Small intestine (tissue), 16 donors: ENCODE measurements at places on chromosomes 7 and 10. TPM values are rescaled to one million over a fixed set of nuclear protein-coding genes. Genes with fewer than 3 reads are reported as not detected.

EGFR gene
- polyA plus RNA-seq: 2.2 TPM

- H3K4me1 ChIP-seq: no peaks in the 10 kb centered on the region
- H3K4me3 ChIP-seq: no peak overlapping the region
- no peaks in the 10 kb centered on the region for H3K27me3 ChIP-seq
- no peaks in the 10 kb centered on the region for H3K36me3 ChIP-seq
Measured at GRCh38 chr10:69069090-69070042, 18.5 kb upstream of the SRGN start.

DNA sequence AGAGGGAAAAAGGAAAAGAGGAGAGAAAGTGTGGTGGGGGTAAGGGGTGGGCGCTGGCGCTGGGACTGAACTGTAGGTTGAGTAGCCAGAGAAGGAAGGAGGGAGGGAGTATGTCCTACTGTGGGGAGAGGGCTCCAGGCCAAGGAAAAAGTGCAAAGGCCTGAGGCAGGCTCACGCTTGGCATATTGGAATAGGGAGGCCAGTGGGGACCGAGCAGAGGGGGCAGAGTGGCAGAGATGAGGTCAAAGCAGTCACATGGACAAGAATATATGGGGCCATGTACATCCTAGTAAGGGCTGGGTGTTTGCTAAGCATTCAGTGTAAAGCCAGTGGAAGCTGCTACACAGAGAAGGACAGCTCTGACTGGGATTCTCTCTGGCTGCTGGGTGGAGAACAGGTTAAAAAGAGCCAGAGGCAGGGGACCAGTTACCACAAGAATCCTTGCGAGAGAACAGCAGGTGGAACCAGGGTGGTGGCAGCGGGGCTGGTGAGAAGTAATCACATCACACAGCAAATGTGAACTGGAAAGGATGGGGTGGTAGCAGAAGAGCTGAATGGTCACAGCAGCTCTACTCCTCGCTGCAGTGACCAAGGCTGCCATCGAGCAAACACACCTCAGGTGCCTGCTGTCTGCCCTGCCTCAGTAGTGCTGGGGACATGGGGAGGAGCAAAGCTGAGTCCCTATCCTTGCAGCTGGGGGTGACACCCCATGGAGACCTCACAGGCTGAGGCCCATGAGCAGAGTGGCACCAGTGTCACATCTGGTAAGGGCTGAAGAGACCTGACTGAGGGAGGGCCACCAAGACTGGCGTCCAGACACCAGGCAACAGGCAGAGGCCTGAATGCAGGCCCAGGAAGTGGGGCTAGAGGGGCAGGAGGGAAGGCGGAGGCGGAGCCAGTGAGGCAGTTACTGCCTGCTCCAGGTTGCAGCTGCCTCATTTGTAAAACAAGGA, 39.5 kb downstream of the FAM53B start:
- no peaks in the 10 kb centered on the region for H3K36me3 ChIP-seq
- no peak overlapping the region for H3K27ac ChIP-seq
- no peak for DNase-seq
- H3K4me3 ChIP-seq: no peak overlapping the region

TFEC gene
- polyA plus RNA-seq: 128 TPM

VPS37D gene
- polyA plus RNA-seq: 2.7 TPM

NUDT13 gene
- 2.0 TPM for polyA plus RNA-seq

DNA sequence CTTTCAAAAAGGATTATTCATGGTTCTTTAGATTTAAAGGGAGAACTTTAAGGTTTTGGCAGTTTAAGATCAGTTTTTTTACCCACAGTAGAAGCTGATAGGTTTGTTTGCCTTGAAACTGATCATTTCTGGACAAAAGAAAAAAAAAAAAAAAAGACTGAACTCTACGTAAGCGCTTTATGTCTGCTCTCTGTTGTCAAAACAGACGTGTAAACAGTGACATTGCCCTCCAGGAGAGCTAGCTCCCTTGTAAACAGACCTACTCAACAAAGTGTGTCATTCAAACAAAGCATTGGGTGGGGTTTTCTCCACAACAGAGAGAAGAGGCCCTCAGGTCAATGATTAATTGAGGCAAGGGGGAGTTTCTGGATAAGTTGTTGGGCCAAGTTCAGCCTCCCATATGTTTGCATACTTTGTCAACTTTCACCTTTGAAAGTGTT, 568.1 kb upstream of the LRRN3 start:
- DNase-seq: peak; percentile 77
- H3K4me1 ChIP-seq: peaks cover 11% of the 10 kb centered on the region
- no peaks in the 10 kb centered on the region for H3K36me3 ChIP-seq
- no peaks in the 10 kb centered on the region for H3K27me3 ChIP-seq
- H3K27ac ChIP-seq: peak overlapping the region; percentile 57

- H3K27ac ChIP-seq: no peak overlapping the region
- H3K4me1 ChIP-seq: no peaks in the 10 kb centered on the region
- no peaks in the 10 kb centered on the region for H3K36me3 ChIP-seq
- no peaks in the 10 kb centered on the region for H3K27me3 ChIP-seq
- no peak for DNase-seq
- no peak overlapping the region for H3K4me3 ChIP-seq
Measured at GRCh38 chr7:24049296-24049695, 234.7 kb upstream of the NPY start.

ARF5 gene
- polyA plus RNA-seq: 231 TPM

DNA sequence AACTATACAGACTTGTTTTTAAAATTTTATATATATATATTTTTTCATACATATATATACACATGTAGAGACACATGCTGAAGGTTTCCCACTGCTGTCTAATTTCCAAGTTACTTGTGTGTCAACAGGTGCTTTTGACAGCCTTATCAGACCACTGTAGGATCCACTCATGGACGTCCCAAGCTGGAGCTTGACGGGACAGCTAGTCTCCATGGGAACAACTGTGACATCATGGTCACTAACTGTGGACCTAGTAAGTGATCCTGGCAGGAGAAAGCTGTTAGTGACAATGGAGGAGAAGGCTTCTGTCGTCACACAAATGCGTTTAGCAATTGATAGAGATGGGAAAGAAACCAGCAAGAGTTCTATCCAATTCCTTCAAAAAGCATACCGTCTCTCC, 60.2 kb upstream of the DDC start:
- H3K4me3 ChIP-seq: no peak overlapping the region
- no peaks in the 10 kb centered on the region for H3K36me3 ChIP-seq
- DNase-seq: no peak
- H3K27ac ChIP-seq: no peak overlapping the region
- H3K27me3 ChIP-seq: no peaks in the 10 kb centered on the region
- H3K4me1 ChIP-seq: peaks cover 10% of the 10 kb centered on the region

OR6V1 gene
- not detected for polyA plus RNA-seq

LANCL2 gene
- 12.1 TPM for polyA plus RNA-seq

DNA sequence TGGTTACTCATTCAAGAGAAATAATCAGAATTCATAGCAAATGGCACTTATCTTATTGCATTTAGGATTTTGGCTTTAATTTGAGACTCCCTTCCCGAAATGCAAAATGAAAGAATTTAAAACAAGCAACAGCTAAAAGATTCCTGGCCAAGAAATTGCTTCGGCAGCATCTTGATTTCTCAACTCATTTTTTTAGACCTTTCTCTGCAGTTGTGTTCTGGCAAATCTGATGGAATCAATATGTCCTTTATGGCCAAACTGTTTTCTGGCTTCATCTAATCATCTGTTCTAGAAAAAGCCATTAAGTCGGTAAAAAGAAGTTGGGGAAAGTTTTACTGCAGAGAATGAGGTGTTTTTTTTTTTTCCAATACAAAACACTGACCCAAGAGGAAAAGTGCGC, 172.1 kb downstream of the SLC16A9 start:
- no peaks in the 10 kb centered on the region for H3K4me1 ChIP-seq
- H3K4me3 ChIP-seq: no peak overlapping the region
- DNase-seq: no peak
- peak overlapping the region; percentile 61 for H3K27ac ChIP-seq
- H3K36me3 ChIP-seq: no peaks in the 10 kb centered on the region

MRLN gene
- polyA plus RNA-seq: 0.65 TPM

GRID2IP gene
- 0.22 TPM for polyA plus RNA-seq

DNA sequence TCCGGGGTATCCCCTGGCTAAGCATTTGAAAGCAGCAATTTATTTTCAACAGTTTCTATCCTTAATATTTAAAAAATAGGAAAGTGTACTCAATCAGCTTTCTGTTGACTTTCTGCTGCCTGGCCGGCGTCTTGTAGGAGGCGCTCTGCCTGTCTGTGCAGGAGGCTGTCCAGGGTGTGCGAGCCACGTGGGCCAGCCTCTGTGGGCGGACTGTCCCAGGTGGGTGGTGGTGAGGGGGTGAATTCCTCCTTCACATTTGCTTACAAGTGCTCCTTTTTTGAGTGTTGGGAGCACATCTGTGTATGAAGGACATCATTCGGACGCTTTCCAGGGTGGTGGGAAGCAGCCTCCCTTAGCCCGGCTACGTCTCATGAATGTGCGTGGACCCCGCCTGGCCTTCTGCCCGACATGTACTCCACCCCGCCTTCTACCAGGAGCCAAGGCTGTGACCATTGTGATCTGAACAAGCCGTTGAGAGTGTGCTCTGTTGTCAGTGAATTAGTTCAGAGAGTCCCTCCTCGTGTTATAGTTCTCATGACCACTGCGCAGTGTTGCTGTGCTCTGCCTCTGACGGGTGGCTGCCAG, 114.9 kb downstream of the MGMT start:
- H3K36me3 ChIP-seq: no peaks in the 10 kb centered on the region
- H3K27me3 ChIP-seq: no peaks in the 10 kb centered on the region
- no peak overlapping the region for H3K4me3 ChIP-seq
- DNase-seq: no peak
- H3K4me1 ChIP-seq: no peaks in the 10 kb centered on the region
- H3K27ac ChIP-seq: no peak overlapping the region

- no peak for DNase-seq
- no peaks in the 10 kb centered on the region for H3K27me3 ChIP-seq
- no peak overlapping the region for H3K27ac ChIP-seq
- H3K4me3 ChIP-seq: no peak overlapping the region
- no peaks in the 10 kb centered on the region for H3K4me1 ChIP-seq
- no peaks in the 10 kb centered on the region for H3K36me3 ChIP-seq
Measured at GRCh38 chr10:88647061-88647615, 17.1 kb upstream of the LIPF start.

PAOX gene
- polyA plus RNA-seq: 7.9 TPM

DNA sequence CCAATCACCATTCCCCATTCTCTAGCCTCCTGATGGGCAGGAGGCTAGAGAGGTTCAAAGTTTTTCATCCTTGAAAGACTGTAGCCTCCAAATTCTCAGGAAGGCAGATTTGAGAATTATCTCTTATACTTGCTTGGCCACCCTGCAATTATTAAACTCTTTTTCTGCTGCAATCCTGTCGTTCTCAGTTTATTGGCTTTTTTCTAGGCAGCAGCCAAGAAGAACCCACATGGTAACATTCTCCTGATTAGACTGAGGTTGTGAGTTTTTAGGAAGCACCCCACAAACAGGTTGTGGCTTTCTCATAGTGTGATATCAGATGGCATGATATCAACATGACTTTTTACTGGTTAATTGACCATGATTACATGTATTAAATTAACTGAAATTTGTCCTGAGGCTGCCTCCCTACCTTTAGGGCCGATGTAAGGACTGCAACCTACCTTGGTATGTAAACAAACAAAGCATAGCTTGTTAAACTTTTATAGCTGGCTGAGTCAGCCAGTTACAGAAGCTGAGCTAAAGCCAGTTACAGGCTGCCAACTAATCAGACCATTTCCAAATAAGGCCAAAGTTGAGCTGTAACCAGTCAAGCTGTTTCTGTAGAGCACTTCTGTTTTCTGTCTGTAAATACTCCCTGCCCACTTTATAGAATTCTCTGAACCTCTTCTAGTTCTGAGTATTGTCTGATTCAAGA, 3.2 kb upstream of the ZNF248 start:
- no peaks in the 10 kb centered on the region for H3K27me3 ChIP-seq
- H3K36me3 ChIP-seq: no peaks in the 10 kb centered on the region
- no peak overlapping the region for H3K4me3 ChIP-seq

DNA sequence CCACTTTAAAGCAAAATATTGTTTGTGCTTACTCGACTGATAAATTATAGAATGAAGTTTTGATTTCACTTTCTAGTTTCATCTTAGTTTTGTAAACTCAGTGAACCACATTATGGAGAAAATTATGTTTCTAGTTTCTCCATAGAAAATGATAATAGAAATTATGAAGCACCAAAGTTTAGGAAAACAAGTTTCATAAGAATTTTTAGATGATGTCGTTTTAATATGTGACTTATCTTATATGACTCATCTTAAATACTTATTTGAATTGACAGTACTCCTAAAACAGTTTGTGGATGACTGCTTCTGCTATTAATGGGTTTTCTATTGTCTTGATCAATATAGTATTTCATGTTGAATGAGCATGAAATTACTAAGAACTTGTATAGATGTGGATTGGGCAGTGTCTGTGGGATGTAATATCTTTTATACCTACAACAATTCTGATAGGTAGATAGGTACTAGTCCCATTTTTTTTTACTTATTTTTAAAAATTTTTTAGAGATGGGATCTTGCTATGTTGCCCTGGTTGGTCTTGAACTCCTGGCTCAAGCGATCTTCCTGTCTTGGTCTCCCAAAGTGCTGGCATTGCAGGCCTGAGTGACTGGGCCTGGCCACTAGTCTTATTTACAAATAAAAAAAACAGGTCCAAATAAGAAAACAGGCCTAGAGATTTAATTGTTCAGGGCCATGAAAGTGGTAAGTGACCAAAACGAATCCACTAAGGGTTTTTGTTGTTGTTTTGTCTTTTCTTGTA, 3.7 kb downstream of the HBP1 start:
- no peak overlapping the region for H3K27ac ChIP-seq
- H3K4me1 ChIP-seq: no peaks in the 10 kb centered on the region
- no peak for DNase-seq
